ENCODE measurements at places on chromosomes 2 and 18.

GRCh38 chr2:32671885-32672533 is 44.2 kb downstream of the TTC27 start:
- DNase-seq: no peak

GRCh38 chr2:69184224-69184623 is 171.2 kb downstream of the ANTXR1 start:
- DNase-seq: no peak

DNA sequence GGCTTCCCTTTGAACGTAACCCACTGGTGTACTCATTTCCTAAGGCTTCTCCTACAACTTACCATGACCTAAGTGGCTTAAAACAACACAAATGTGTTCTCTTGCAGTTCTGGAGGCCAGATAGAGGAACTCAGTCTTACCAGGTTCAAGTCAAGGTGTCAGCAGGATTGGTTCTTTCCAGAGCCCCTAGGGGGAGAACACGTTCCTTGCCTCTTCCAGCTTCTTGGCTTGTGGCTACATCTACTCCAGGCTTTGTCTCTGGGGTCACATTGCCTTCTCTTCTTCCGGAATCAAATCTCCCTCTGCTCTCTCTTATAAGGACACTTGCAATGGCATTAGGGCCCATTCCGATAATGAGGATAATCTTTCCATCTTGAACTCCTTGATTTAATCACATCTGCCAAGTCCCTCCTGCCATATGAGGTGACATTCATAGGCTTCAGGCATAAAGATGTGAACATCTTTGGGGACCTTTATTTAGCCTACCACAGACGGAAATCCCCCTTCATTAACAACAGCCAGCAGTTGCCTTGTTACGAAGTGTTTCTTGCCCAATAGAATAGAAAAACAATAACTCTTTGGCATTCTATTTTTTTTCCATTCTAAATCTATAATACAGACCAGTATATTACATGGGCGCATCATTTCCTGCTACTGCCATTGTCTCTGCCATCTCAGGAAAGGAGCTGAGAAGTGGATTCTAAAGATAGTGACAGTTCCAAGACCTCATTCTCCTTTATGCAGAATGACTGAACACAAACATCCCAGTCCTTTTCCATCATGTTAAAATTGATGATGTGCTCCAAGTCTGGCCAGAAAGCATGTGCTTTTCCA is 362.0 kb downstream of the ZNF521 start:
- DNase-seq: no peak

GRCh38 chr2:237556773-237557632 is 9.4 kb upstream of the PRLH start:
- no peak for DNase-seq

GRCh38 chr2:29215073-29215472 is 99.9 kb downstream of the CLIP4 start:
- DNase-seq: no peak

- DNase-seq: no peak
Observed at GRCh38 chr2:56508662-56509061, 324.9 kb downstream of the CCDC85A start.

GRCh38 chr2:69628325-69629021 is 15.1 kb downstream of the AAK1 start:
- no peak for DNase-seq

- DNase-seq: no peak
Observed at GRCh38 chr2:2809771-2810170, 478.7 kb upstream of the MYT1L start.

- no peak for DNase-seq
Observed at GRCh38 chr2:165632594-165632993, 161.5 kb downstream of the GALNT3 start.

DNA sequence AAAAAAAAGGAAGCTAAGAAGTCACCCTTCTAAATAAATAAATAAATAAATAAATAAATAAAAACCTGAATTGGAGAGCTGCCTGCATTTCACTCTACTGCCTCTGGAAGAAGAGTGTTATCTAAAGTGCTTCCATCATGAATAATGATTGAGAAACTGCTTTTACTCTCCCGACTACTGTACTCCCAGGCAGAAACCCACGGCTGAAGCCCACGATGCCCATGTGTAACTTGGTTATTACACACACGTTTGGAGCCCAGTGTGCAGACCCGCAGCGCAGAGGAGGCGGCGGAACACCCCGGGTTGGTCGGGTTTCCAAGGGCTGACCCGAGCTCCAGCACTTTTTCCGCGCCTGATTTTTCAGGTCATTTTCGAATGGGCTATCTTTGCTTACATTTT is 697 bp upstream of the SPATS2L start:
- peak; percentile 79 for DNase-seq

- DNase-seq: peak; percentile 88
Observed at GRCh38 chr2:197145471-197146056, 165.0 kb downstream of the ANKRD44 start.

DNA sequence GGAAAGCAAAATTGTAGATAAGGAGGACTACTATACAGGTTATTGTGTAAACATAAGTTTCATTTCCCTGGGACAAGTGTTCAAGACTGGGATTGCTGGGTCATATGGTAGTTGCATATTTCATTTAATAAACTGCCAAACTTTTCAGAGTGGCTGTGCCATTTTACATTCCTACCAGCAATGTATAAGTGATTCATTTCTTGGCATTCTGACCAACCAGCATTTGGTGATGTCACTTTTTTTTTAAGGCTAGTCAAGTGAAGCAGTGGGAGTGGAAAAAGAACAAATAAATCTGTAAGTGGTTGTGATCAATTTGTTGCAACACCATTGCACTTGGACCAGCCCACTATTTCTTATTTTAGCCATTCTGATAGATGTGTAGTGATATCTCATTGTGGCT is 5.2 kb upstream of the CHCHD5 start:
- DNase-seq: peak; percentile 63

DNA sequence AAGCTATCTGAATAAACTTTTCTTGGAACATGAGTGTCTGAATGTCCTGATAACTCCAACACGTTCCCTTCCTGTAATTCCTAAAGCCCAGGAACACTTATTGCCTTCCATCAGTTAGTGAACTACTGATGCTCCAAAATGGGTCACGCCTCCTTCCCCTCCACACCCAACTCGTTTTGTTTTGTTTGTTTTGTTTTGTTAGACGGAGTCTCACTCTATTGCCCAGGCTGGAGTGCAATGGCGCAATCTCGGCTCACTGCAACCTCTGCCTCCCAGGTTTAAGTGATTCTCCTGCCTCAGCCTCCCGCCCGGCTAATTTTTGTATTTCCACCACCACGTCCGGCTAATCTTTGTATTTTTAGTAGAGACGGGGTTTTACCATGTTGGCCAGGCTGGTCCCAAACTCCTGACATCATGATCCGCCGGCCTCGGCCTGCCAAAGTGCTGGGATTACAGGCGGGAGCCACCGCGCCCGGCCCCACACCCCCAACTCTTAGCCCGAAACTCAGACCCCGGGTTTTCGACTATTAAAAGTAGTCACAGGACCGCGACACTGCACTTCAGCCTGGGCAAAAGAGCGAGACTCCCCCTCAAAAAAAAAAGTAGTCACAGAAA is 774 bp downstream of the IER3IP1 start:
- DNase-seq: peak; percentile 66

DNA sequence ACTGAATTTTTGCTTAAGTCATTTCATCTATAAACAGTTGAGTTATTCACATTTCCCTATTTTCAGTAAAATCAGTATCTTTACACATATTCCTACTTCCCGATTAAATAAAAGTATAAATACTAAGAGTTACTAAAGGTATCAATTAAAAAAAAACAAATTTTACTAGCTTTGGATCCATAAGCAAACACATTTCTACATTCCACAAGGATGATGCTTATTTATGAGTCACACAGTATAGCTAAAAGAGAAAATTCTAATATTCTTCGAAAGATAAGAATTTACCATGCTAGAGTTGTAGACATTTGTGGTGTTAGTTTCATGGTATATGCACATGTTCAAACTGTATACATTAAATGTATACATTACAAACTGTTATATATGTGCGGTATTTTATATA is 23.7 kb downstream of the PGAP1 start:
- DNase-seq: no peak

DNA sequence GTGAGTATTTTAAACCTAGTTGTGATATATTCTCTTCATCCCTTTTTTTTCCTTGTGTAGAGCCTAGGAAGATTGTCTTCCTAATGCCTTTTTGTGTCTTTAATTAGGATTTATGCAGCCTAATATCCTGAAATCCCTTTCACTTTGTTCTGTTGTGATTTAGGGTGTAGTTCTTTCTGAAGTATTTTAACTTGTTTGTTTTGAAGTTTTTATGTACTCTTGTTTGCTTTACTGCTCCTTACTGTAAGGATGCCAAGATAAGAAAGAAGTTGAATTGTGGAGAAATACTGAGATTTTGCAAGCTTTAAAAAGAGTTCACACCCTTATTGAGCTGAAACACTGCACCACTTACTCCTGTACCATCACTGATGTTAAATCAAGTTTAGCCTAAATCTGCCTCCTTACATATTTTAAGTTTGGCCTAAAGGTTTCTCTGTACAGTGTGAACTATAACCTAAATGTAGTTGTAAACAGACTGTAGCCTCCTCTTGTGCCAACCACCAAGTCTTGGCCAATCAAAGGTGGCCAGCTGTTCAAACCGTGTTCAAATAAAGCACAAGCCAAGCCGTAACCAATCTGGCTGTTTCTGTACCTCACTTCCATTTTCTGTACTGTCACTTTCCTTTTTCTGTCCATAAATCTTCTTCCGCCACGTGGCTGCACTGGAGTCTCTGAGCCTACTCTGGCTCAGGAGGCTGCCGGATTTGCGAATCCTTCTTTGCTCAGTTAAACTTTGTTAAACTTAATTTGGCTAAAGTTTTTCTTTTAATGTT is 17.7 kb upstream of the ACOXL start:
- no peak for DNase-seq

DNA sequence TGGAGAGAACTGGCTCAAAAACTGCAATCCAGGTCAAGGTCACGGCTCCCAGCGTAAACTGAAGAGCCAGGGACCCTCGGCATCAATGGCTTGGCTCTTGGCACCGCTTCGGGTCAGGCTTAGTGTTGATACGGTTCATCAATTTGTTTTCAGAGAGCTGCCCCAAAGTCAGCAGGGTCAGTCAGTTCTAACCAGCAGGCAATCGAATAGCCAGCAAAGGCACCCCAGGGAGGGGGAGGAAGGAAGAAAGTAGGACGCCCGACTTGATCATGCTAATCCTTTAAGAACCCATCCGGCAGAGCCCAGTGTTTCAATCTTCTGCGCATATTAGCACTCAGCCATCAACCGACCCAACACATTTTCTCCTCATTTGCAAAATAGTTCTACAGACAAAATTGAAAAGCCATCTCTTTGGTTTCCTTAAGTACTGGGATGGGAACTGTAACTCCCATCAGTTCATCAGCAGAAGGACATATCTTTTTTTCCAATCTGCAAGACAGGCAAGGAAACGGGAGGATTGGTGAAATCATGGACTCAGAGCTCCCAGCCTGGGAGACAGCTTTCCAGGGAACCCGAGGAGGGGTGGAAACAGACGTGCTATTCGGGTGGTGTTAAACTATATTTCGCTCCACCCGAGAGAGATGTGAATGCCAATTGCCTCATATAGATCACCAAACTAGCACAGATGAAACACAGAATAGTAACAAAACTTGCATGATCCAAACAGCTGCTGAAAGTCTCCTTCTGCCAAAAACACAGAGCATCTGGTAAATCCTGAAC is 40.7 kb upstream of the CABLES1 start:
- no peak for DNase-seq

- no peak for DNase-seq
Observed at GRCh38 chr2:209517436-209517835, 93.6 kb downstream of the MAP2 start.

GRCh38 chr2:183014005-183014404 is 24.3 kb downstream of the NCKAP1 start:
- DNase-seq: no peak

- DNase-seq: no peak
Observed at GRCh38 chr2:109607766-109608165, 6.0 kb downstream of the SEPTIN10 start.

DNA sequence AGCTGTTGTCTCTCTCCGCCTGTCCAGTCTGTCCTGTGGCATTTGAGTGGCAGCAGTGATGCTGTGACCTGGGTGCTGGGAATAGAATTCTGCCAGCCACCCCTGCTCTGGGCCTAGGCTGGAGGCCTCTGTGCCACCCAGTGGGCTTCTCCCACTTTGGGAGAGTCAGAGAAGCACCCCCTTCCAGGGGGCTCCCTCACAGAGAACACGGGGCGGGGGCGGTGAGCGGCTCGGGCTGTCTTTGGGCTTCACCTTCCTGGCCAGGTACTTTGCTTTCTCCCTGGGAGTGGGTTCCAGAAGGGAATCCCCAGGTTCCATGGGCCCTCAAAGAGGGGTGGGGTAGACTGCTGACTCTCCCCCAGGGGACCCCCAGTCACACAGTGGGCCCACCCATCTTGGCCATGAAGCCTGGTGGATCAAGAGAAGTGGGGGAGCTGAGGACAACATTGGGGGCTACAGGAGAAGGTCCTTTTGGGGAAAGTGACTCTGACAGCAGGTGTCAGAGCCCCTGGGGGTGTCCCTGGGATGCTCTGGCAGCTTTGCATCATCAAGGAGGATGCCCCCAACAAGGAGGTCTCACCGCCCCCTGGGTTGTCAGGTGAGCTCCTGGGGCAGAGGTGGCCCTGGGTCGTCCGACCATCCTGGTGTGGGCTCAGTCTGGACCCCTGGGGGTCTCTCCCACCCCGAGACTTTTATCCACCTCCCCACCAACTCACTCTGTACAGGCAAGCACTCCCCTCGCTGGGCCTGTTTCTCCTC is 18.8 kb upstream of the BOK start:
- DNase-seq: no peak

DNA sequence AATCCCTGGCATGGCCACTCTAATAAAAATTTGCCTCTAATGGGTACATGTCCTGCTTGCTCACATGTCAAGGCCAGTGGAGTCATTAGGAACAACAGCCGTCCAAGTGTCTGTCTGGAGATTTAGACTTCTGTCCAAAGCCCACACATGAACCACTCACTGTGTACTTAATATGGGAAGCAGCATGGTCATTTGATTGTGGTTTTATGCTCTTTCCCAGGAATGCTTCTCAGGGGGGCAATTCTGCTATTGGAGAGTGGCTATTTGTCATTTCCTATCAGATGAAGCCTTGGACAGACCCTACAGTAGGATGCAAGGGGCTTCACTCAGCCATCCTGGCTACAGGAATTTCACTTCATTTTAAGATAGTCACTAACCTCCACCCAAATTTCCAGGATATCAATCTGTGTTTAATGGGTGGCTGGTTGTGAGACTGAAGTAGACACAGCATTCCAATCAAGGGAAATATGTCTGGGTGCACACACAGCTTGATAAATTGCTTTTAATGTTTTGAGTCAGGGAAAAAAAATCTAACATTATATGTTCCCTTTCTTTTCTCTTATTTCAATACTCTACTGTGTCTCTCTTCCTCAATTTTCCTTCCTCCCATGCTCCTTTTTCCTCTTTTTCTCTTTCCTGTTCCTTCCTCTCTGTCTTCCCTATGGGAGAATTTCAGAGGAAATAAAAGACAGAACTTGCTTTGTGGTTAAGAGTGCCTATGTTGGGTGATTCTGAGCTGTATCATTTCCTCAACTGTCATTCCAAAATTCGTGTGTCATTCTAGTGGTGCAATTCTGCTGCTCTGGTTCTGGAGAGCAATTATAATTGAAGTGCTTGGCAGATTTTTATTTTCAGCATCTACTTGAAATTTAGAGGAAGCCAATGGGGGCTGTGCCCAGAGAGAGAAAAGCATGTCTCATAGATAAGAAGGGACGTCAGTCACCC is 320.1 kb downstream of the OSR1 start:
- no peak for DNase-seq

GRCh38 chr2:25310965-25311864 is 30.5 kb downstream of the DNMT3A start:
- DNase-seq: peak; percentile 91
